ENCODE measurements at places on chromosomes 7 and 10.

DNA sequence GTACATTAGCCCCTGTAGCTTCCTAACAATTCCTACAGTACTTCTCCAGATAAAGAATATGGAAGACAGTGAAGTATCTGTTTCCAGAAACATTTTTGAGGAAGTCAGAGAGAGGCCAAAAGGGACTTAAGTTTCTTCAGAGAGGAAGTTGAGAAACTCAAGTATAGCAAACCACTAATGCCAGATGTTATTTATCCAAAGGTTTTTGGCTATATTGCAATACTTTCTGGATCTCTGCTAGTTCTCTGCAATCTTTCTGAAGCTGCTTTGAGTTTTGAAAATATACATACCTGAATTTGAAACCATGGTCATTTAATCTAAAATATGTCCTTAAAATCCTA, 64.7 kb downstream of the BICC1 start:
- DNase-seq: no peak

GRCh38 chr10:110723224-110723891, 79.2 kb downstream of the RBM20 start:
- no peak for DNase-seq

- DNase-seq: no peak
Measured at GRCh38 chr7:95549818-95550529, 46.3 kb downstream of the PDK4 start.

DNA sequence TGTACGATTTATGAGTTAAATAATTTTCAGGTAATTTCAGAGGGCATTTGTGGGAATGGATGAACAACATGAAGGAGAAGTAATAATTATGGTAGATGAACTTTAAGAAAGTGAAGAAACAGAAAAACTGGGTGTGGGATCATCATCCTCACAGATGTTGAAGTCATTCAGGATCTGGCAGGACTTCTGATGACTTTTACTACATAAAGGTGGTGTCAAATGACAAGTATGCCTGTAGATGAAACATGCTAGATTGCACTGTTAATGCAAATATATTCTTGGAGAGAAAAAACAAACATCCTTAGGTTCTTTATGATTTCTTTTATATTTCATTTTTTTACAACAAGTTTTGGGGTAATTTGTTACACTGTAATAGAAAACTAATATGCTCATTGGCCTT, 230.2 kb downstream of the PCLO start:
- DNase-seq: no peak

- DNase-seq: no peak
Measured at GRCh38 chr7:134785842-134786241, 6.4 kb downstream of the CALD1 start.

- no peak for DNase-seq
Measured at GRCh38 chr10:130461631-130462030, 325.4 kb downstream of the GLRX3 start.
